Stimulated activated CD4-positive, alpha-beta T cell treated with anti-CD3 and anti-CD28 coated beads, Interleukin-4, amount 100 ng/mL, for 24 hours (primary cell): ENCODE measurements at places on chromosomes 6 and 20.

DNA sequence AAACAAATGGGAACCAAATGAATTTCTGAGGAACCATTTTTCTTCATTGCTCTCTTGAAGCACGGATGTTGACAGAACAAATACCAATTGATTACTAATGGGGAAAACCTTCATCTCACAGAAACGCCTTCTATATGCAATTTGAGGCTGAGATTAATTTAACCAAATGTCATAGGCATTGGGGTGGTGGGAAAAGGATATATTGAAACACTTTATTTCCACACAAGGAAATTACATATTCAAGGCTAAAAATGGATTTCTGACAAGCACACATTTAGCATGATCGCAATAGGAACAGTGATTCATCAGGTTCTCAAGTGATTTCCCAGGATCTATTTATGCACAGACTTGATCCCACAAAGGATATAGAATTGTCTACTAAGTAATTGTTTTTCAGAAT is 88.9 kb downstream of the COL12A1 start:
- no peak for DNase-seq

GRCh38 chr6:156779206-156780094 is 2.3 kb downstream of the ARID1B start:
- peak; percentile 50 for DNase-seq

- DNase-seq = no peak
Measured at GRCh38 chr6:43077333-43077809, 1.3 kb downstream of the PTK7 start.

DNA sequence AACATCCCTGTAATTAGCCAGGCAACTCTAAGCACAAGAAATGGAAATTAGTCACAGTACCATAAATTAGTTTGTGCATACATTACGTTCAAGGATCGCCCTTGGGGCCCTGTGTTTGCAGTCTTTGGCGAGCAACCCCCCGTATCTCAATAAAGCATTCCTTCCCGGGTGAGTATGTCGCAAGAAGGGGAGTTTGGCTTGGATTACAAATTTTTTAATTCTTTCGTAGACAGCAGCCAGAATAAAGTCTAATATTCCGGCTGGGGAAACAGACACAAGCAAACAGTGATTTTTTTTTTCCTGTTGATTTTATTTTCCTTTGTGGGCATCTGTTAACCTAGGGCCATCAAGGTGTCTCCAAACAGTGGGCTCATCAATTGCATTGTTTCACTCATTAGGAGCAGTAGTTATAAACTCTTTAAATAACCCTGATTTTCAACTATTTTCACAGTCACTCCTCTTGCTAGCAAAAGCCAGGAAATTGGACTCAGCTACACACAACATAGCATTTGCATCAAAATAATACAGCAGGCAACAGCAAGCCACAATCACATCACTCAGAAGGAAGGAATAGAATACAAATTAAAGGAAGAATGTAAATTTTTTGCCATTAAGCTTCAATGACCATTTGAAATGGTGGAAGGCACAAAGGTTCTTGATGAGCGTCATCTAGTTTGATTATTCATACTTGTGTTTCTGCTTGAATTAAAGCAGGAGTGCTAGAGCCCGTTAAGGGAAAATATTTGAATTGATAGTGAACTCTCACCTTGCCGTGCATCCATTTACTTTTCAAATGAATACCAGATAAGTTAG is 85.3 kb downstream of the LINC00237 start:
- DNase-seq = no peak

GRCh38 chr6:11833626-11834592 is 55.3 kb upstream of the ADTRP start:
- no peak for DNase-seq

DNA sequence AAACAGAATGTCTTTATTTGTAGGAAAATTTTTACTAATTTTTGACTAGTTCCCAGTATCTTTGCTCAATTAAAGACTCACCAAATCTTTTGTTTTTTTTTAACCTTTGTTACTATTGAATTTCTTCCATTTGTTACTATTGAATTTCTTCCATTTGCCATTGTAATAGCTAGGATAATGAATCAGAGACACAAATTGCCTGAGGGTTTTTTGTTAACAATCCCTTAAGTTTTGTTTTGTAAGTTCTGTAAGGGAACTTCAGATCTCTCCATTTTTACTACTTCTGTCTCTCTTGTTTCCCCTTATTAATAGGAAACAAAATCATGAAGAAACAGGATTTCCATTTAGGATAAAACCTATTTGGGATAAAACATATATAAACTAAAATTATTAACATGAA is 104.3 kb downstream of the MAP3K4 start:
- DNase-seq = no peak

DNA sequence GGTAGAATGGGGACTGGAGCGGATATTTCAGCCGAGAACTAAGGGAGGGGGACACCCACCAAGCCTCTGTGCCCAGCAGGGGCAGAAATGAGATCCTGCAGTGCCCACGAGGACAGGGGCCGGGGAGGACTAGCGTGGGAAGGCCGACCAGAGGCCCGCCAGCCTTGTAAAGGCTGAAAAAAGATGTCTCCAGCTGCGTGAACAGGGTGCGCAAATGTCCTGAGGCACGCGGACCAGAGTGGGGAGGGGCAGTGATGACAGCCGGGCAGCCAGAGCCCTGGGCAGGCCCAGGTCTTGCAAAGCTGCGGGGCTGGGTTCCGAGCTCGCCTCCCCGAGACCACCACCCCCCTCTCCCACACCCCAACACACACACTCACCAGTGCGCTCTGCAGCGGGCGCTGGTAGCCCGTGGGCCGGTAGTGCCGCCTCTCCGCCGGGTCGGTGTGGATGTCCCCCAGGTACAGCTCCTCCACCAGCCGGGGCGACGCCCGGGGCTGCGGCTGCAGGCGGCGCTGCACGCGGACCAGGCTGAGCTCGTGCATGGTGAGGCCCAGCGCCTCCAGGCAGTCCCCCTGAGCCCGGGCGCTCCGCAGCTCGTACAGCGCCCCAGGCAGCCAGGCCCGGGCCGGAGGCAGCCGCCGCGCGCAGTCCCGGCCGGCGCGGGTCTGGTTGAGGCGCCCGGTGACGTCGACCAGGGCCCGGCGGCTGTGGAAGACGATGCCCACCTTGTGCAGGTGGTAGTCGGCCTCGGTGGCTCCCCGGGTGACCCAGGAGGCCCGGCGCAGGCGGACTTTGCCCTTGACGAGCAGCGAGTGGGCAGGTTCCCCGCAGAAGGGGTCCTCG is 48.2 kb downstream of the APCDD1L start:
- no peak for DNase-seq
